ENCODE measurements at places on chromosomes 7 and 10.

DNA sequence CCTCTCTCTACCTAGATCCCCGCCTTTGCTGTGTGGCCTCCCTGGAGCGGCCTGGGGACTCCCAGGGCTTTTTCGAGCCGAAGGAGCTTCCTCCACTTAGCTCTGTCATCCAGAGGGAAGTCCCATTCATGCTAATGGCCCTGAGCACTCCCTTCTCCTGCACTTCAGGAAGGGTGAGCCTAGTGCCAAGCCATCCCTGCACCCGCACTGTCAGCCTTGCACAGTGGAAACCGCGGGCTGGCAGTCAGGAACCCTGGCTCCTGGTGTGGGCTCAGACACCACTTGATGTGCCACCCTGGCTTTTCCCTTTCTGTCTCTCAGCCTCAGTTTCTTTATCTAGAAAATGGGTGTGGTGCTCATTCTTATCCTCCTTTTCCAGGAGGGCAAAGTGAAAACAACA, 131.6 kb downstream of the ZMIZ1 start:
- no peak for DNase-seq

DNA sequence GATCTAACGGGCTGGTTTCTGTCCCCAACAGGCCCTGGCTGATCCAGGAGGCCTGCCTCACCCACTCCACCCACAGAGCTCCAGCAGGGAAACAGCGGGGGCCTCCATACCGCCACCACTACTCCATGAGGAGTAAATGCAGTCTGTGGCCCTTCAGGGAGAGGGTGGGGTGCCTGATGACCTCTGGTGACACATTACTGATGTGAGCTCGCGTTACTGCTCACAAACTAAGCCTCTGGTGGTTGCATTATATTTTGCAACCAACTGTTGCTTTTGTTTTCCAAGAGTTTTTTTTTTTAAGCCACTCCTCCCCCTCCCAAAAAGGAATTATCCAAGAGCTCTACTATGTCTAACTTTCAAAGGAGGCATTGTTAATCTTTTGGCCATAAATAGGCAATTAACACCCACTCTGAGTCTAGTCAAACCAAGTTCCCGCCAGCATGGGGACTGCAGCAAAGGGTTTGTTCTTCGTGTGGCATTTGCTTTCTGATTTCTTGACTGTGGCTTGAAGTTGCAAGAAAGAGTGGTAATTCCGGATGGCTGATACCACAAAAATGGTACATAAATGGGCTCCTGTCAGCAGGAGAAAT, 72.6 kb downstream of the FAM53B start:
- DNase-seq, result no peak

GRCh38 chr7:69966766-69967591, 368.7 kb downstream of the AUTS2 start:
- no peak for DNase-seq

DNA sequence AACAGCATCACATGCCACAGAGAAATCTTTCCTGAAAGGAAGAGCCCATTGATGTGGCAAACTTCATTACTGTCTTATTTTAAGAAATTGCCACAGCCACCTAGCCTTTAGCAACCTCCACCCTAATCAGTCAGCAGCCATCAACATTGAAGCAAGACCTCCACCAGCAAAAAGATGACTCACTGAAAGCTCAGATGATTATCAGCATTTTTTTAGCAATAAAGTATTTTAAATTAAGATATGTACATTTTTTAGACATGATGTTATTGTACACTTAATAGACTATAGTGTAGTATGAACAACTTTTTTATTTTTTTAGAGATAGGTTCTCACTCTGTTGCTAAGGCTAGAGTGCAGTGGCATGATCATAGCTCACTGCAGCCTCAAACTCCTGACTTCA, 14.8 kb downstream of the STEAP1B start:
- no peak for DNase-seq

DNA sequence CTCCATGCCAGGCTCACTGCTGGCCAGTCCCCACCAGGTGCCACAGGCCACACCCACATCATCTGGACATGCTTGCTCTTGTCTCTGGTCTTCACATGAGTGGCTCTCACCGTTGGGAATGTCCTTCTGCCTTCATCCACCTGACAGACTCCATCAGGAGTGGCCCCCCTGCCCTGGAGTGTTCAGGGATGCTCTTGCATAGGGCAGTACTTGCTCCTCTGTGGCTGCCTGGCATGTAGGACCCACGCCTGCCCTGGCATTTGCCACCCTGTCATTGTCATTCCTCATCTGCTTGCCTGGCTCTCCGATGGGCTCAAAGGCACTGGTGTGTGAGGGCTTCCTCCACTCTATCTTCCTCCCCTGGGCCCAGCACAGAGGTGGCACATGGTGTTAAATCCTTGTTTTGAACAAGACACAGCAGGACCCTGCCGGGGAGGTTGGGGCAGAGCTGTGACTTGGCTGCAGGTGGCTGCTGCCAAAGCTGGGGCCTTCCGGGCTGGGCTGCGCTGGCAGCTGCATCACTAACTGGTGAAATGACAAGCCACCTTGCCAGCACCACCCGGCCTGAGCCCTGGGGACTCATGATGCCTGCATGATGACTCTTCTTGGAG, 1.8 kb downstream of the SH2D4B start:
- no peak for DNase-seq

GRCh38 chr7:139855498-139856270, 26.6 kb downstream of the TBXAS1 start:
- peak; percentile 41 for DNase-seq

- peak; percentile 54 for DNase-seq
Measured at GRCh38 chr7:93245525-93246432, 13.6 kb downstream of the VPS50 start.

DNA sequence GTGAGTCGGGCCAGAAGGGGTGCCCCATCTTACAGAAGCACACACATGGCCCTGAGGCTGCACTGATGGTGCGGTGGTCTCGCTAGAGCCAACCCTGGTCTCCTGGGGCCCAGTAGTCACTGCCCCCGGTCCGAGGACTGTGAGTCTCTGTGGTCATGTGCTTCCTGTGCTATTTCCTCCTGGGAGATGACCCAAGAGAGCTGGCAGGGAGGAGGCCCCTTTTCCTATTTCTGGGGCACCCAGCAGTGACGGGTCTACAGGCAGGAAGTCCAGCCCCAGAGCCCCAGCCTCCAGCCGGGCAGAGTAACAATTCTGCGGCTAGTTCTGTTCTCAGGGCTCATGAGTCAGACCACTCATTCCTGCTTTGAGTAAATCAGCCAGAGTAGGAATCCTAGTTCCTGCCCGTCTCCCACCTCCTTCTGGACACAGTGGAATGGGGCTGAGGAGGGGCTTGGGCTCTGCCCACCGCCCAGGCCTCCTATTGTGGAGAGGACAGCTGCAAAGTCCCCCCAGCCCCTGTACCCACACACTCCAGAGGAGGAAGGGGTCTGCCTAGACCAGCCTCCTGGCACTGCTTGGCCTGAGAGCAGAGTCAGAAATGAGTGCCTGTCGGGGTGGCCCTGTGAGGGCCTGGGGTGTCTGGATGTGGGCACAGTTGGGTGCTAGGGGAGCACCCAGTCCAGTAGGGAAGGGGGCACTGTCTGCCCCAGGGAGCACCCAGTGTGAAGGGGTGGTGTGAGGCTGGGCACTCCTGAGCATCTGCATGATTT, 80.5 kb upstream of the PPIF start:
- peak; percentile 37 for DNase-seq

DNA sequence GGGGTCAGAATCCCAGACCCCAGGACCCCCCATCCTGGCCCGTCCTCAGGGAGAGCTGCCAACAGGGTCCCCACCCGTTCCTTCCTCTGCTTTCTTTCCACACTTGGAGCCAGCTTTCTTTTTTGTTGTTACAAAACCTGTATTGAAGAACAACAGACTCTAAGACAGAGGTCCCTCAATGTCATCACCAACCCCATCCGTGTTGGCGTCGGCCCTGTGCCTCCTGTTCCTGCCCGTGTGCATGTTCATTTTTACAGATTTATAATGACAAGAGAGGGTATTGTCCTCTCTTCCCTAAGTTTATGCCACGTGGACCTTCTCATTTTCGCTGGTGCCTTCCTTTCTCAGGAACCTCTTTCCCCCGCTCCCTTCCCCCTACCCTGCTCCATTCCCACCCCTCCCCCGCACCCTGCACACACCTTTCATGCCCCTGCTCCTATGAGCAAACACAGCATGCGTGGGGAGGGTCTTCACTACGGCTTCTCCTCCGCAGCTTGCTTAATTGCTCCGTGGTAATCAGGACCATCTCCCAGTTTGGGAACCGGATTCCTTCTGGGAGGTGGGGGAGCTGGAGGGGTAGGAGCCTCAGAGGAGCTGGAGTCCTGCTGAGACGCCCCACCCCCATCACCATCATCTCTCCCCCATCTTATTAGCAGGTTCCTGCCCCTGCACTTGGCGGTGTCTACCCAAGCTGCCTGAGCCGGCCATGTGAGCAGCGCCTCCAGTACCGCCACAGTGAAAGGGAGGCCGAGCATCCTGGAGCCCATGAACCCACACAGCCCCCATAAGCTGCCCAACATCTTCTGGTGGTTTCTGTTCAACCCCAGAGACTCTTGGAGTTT, 88.0 kb upstream of the INSIG1 start:
- no peak for DNase-seq

- DNase-seq, result no peak
Measured at GRCh38 chr7:140678081-140678815, 5.5 kb downstream of the ADCK2 start.

DNA sequence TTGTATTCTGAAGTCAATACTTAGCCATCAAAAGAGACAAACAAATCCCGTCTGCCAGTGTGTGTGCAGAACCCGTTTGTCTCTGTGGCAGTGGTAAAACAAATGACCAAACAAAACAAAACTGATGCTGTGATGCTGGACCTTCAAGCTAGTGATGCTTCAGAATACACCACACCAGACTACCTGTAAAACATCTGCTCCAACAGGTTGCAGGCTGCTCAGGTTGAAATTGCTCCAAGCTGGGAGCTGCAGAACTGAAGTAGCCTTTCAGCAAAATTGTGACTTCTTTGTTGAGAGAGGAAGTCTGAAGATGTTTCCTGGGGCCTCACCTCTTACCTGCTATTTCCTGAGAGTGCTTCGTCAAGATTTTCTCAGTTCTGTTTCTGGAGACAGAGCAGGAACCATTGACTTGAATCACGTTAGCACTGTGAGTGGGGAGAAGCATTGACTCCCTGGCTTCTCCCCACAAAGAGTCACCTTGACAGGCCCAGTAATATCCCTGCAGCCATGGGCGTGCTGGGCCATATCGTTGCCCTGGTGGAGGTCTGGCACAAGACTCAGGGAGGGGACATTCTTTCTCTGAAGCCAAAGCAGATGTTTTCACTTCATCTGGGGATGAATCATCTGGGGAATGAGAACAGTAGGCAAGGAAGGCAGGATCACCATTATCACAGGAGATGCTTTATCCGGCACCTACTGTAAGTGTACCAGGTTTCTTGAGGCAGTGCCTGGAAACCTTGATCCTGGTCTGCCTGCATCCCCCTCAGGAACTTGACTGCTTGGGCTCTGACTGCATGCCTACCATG, 80.2 kb downstream of the RBM20 start:
- peak; percentile 14 for DNase-seq

GRCh38 chr7:67604461-67605386, 608.1 kb downstream of the TYW1 start:
- no peak for DNase-seq

GRCh38 chr7:138887085-138887710, 89.2 kb upstream of the ATP6V0A4 start:
- no peak for DNase-seq

- DNase-seq, result no peak
Measured at GRCh38 chr7:29564496-29565223, 1.0 kb downstream of the PRR15 start.

- DNase-seq, result peak; percentile 25
Measured at GRCh38 chr10:48608279-48608681, 3.4 kb upstream of the ARHGAP22 start.

DNA sequence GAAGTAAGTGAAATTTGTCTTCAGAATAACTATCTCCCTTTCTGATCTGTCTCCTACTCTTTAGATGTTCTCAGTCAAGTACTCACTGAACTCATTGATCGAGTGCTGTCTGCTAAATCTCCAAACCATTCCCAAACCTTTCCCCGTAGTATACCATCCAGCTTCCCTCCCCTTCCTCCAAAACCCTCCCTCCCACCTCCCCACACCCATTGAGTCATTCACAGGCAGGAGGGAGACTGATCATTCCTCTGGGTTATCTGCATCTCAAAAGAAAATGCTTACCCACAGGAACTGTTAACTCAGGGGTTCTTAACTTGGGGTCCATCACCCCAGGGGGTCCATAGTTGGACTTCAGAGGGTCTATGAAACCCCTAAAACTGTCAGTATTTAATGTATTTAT, 37.4 kb downstream of the GOT1 start:
- DNase-seq, result no peak

- DNase-seq, result no peak
Measured at GRCh38 chr7:94264756-94265155, 129.9 kb upstream of the COL1A2 start.

DNA sequence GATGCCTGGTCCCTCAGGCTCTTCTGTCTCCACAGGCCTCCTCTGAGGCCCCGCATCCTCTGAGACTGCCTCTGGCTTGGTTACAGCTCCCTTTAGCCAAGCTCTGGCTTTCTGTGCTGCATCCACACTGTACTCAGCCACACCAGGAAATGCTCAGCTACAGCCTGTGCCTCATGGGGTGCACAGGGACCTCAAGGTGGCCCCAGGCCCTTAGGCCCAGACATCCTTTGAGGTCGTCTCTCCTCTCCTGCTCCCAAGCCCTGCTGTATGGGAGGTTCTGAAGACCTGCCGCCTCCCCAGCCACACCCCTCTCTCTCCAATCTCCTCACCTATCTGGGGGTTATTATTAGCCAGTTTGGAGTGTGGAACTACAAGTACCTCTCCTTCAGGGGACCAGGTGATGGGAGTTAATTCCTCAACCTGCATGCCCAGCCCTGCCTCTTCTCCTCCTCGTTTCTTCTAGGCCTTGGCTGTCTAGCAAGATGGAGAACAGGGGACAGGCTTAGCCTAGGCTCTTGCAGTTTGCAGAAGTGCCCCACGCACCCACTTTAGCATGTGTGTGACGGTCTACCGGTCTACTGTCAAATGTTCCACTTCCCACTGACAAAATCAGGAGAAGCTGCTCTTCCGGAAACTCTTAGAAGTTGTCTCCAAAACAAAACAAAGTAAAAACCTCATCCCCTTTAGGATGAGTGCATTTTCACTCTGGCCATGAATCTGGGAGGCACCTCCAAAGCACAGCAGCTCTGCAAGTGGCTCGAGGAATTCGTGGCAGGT, 64.0 kb upstream of the WAC start:
- no peak for DNase-seq

- no peak for DNase-seq
Measured at GRCh38 chr7:131745390-131746248, 189.2 kb upstream of the PODXL start.

- DNase-seq, result no peak
Measured at GRCh38 chr7:102182016-102182415, 104.7 kb upstream of the SH2B2 start.

DNA sequence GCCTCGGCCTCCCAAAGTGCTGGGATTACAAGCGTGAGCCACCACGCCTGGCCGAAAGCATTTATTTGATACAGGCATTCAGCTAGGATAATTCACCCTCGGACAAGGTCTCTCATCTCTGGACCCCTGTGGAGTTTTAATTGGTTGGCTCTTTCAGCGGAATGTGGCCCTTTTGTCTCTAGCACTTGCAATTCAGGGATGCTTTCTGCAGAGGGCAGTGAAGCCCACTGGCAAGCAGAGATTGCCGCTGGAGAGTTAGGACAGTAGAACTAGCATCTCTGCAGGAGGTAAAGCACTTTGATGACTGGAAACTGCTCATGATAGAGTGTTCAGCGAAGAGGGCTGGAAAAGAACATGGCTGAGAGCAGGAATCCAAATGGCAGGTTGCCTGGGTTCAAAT, 62.0 kb downstream of the SUFU start:
- no peak for DNase-seq

- peak; percentile 70 for DNase-seq
Measured at GRCh38 chr10:101693978-101694673, 844 bp downstream of the FBXW4 start.
